Mucosa of descending colon (tissue), 3 donors: ENCODE measurements at places on chromosomes 7 and 10. TPM values are rescaled to one million over a fixed set of nuclear protein-coding genes. Genes with fewer than 3 reads are reported as not detected.

TET1 gene
- 5.7 TPM for total RNA-seq

AFAP1L2 gene
- 6.7 TPM for total RNA-seq

RHOBTB1 gene
- total RNA-seq: 5.8 TPM

GTF2IRD2 gene
- 14.4 TPM for total RNA-seq

CPN1 gene
- total RNA-seq: not detected

GAD2 gene
- total RNA-seq: not detected

GJC3 gene
- not detected for total RNA-seq

LRRC17 gene
- 1.3 TPM for total RNA-seq

GATA3 gene
- 0.55 TPM for total RNA-seq

EBF3 gene
- total RNA-seq: 0.89 TPM

EPO gene
- not detected for total RNA-seq

CALHM3 gene
- not detected for total RNA-seq

GRCh38 chr7:12554872-12555271 is 15.6 kb upstream of the SCIN start:
- no peak for DNase-seq

- no peak for DNase-seq
These were observed 41.5 kb downstream of the TET1 start for GRCh38 chr10:68601501-68602265.

DNA sequence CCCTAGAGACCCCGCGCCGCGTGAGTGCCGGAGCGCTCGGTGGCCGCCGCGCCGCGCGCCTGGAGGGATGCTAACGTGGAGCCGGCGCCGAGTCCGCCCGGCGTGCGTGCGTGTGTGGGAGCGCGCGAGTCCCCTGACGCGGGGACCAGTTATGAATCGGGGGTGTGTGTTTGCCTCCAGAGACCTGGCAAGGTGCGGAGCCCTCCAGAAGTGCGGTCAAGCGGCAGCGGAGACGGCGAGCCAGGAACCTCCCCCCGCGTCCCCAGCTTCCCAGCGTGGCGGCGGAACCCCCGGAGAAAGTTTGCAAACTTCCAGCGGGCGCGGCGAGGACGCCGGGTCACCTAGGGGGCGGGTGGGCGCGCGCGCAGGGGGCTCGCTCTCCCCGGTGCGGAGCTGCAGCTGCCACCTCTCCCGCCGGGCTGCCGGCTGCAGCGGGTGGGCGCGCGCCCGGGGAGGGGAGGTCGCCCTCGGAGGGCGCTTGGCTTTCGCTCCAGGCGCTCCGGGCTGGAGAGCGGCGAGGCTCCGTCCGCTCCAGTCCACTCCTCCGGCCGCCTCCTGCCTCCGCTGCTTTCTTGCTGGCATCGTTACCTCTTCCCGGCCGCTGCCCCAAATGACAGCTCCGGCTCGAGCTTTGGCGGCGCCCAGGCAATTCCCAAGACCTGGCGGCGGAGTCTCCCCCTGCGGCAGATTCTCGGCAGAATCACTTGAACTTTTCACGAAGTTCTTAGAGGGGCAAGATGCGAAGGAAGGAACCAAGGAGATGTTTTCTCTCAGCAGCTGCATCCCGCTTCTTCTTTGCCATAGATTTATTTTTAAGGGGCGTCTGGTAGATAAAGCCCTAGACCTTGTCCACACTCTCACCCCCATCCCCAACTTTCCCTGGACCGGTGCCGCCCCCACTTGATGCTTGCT is 2.3 kb upstream of the CREB5 start:
- no peak for DNase-seq

DNA sequence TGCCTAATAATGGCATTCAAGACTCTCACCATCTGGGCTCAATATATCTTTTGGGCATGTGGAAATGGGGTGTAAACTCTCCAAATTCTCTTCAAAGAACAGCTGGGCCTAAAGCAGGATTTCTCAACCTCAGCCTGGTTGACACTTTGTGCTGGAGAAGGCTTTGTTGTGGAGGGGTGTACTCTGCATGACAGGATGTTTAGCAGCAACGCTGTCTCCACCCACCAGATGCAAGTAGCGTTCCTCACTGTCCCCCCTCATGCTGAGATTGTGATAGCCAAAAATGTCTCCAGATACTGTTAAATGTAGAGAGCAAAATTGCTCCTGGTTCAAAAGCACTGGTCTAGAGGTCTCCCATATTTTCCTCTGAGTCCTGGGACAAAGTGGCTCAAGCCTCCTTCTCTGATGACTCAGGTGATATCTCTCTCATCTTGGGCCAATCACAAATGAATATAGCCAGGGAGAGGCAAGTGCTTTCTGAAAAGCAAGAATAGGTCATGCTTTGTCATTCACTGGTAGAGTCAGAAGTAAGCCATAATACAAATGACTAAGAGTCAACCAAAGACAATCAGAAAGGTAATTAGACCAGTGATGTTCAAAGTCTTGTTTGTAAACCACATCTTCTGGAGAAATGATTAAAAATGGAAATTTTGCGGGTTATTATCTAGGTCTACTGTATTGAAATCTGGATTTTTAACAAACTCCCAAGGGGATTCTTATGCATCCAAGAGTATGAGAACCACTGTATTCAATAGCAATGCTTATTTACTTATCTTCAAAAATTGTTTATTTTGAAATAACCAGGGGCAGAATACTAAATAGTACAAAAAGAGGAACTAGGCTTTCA is 330.8 kb downstream of the PTEN start:
- DNase-seq: no peak

GRCh38 chr10:95537542-95537927 is 23.6 kb downstream of the SORBS1 start:
- no peak for DNase-seq

GRCh38 chr7:148253629-148254028 is 336.9 kb upstream of the C7orf33 start:
- no peak for DNase-seq

DNA sequence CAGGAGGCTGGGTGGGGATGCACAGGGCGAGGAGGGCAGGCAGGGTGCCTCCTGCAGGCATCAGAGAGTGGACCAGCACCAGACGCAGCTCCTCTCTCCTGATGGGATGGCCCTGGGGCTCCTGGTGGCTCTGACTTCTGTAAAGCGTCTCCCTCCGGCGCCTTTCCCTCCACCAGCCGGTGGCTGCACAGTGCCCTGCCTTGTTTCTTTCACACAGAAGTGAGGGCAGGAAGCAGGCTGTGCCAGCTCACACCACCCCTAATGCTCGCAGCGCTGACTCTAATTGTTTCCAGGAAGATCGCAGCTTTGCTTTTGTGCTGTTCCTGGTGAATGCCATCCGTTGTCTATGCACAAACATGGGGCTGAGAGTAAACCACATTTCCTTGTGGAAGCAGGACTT is 152.3 kb upstream of the LANCL2 start:
- no peak for DNase-seq

DNA sequence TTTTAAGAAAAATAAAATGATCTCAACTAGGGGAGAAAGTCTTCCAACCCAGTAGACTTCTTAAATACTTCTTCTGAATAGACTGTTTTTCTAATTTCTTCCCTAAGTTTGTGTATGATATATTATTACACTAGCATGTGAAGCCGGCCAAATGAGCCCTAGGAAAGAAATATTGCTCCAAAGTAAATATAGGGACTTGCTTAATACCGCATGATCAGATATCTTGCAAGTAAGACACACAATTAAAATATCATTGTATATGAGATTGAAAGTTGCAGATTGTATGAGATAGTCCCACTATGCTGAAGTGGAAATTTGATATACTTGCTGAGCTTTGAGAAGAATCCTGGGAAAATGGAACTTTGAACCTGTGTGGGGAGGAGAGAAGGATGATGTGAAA is 225.7 kb downstream of the BAMBI start:
- DNase-seq: no peak

DNA sequence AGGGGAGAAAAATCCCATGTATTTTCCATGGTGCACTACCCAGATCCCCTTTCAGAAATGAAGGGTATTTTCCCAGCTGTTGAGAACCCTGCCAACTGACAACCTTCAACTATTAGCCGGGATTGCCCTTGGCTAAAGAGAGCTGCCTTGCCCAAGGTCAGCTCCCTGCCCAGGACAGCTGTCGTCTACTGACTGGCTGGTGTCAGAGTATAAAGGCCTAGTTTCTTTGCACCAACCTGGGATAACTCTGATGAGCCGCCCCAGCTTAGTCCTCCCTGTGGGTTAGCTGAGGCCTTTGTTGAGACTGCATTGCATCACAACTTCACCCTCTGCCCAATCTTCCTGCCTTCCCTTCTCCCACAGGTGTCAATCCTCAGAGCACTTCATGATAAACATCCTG is 147.2 kb upstream of the RHEB start:
- DNase-seq: no peak

- no peak for DNase-seq
These were observed 37.7 kb upstream of the ITGB1 start for GRCh38 chr10:32995751-32996150.

DNA sequence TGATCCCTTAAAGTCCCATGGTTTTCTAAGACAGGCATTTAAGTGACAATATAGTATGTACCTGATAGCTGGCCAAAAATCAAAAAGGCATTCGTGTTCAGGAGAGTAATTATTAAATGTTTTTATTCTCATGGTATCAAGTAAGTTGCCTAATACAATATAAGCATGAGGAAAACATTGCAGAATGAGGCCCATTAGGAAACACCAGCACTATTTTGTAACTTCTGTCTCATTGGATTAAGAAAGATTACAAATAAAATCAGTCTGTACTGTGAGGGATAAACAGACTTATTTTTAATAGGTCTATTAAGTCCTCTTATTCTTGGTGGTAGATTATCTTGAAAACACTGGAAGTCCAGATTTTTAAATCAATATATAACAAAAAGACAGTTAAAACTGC is 110.1 kb downstream of the SNX13 start:
- DNase-seq: no peak

GRCh38 chr7:464454-465401 is 54.9 kb downstream of the PDGFA start:
- DNase-seq: peak; percentile 37

DNA sequence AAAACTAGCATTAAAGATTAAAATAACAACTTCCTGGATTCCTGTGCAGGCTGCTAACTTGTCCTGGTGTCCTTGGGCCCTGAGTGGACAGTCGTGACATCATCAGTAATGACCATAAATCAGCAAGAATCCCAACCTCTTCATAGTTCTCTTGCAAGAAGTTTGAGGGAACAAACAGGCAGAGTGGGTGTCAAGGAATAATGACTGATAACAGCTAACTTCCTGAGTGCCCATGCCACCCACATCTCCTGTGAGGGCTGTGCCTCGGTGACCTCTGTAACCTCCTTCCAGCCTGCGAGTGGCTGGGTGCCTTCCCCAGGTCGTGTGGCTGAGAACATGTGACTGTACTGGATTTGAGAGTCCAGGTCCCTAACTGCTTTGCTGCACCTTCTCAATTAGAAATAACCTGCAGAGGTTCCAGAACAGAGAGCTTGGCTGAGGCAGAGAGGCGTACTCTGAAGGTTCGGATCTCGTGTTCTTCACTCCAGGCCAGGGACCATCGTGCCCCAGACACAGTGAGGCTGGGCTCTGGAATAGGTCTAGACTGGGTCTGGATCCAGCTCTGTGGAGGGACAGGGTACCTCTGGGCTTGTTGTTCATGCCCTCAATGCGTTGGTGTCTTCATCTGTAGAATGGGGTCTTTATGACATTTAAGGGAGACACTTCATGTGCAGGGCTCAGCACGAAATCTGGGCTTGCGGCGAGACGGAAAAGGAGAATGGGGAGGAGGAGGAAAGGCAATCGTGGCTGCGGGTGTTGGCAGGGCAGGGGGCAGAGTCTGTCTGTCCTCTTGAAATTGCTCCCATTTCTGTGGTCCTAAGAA is 313.1 kb upstream of the ZNF32 start:
- DNase-seq: no peak
